ENCODE measurements at places on chromosomes 16 and 17.

DNA sequence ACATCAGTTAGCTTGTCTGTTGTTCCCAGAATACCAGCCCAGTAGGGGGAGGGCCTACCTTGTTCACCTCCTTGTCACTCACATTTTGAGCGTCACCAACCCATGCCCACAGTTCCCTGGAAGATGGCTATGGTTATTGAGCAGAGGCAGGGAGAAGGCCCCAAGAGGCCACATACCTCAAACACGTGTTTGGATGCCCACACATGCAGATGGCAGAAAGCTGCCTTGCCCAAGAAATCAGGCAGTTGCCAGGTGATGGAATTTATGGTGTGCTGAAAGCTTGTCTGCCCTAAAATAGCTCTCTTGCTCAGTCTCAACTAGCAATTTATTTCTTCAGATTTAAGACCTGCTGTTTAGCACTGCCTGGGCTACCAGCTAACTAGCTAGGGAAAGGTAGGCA, 16.5 kb upstream of the CMTM4 start:
- no peak for DNase-seq

- DNase-seq = no peak
These were observed 1.1 kb downstream of the DCUN1D3 start for GRCh38 chr16:20899071-20899470.

DNA sequence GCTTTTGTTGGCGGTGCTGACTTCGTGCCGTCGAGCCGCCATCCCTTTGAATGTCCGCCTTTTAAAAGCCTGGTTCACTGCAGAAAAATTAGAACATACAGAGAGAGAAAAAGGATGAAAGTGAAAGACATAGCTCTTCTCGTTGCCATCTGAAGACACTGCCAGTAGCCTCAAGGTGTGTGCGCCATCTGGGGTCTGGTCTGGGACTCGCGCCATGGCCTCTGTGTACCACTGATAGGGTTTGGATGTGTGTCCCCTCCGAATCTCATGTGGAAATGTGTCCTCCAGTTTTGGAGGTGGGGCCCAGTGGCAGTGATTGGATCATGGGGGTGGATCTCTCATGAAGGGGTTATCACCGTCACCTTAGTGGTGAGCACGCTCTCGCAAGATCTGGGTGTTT, 15.5 kb downstream of the GSE1 start:
- no peak for DNase-seq

- DNase-seq = no peak
These were observed 7.3 kb downstream of the WWP2 start for GRCh38 chr16:69769404-69769803.

- DNase-seq = peak; percentile 65
These were observed 3.6 kb downstream of the CBX8 start for GRCh38 chr17:79792984-79793923.
